ENCODE measurements at places on chromosomes 3 and 15.

GRCh38 chr15:39296955-39297354 lies 283.9 kb upstream of the THBS1 start:
- DNase-seq: no peak

GRCh38 chr3:101351829-101352228 lies 31.5 kb upstream of the IMPG2 start:
- no peak for DNase-seq

- DNase-seq: no peak
Measured at GRCh38 chr3:151604891-151605290, 128.8 kb upstream of the AADACL2 start.

DNA sequence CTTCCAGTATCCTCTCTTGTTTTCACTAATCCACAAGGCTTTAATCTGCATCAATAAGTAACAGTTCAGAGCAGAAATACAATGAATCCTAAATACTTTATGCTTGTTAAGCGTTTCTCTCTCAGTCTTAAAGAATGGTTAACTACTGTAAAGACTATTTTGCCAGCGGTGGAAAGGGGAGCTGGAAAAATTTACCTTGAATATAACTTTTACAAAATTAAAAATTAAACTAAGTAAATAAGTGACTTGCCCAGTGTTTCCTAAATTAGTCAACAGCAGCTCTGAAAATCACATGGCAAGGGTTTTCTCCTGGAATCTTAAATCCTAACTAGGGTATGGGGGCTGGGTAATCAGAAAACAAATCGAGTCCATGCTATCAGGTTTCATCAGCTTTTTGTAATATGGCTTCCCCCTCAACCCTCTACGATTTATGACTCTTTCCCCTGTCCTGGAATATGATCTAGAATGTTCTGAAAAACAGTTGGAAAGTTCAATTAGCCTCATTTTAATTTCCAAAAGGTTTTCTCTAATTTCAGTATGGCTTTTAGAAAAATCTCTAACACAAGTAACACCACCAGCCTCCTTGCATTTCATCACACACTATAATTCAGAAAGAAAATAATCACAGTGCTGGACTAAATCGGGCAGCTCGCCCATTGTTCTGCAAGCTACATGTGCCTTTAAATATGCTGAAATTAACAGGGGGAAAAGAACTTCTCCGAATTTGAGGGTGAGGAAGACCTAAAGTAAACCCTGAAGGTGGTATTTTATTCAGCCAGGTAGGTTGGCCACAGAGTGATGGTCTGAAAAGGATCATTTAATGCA lies 133.5 kb downstream of the ADAMTS9 start:
- no peak for DNase-seq

- no peak for DNase-seq
Measured at GRCh38 chr3:119579366-119580066, at the start of gene ADPRH. Gene ADPRH (plus strand): TSS chr3:119579492. CDS start chr3:119582170, 2,678 bp downstream.

- no peak for DNase-seq
Measured at GRCh38 chr3:65950340-65951326, 88.1 kb downstream of the MAGI1 start.

GRCh38 chr15:81170511-81170910 lies 26.2 kb upstream of the IL16 start:
- peak; percentile 7 for DNase-seq

DNA sequence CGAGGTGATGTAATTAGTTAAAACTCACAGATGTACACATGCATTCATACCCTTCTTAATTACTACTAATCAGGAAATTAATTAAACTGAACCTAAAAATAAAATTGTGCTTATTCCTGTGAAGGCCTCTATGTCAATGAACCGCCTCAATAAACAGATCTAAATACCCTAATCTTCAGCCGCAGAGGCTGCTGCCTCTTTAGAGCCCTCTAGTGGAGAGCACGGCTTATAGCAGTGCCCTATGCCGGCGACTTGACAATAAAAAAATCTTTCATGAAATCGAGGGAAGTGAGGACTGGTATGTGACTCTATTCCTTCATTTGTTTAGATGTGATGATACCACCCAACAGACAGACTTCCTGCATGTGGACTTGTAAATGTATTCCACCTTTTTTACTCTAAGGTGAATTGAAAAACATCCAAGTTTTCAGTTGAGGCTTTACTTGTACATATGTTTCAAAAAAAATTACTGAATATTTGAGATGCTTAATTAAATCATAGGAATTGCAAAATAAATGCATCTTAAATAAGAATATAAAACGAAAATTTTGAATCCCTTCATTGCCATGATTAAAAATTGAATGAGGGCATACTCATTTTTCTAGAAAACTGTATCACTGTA lies 8.3 kb upstream of the EPHA3 start:
- DNase-seq: peak; percentile 21

DNA sequence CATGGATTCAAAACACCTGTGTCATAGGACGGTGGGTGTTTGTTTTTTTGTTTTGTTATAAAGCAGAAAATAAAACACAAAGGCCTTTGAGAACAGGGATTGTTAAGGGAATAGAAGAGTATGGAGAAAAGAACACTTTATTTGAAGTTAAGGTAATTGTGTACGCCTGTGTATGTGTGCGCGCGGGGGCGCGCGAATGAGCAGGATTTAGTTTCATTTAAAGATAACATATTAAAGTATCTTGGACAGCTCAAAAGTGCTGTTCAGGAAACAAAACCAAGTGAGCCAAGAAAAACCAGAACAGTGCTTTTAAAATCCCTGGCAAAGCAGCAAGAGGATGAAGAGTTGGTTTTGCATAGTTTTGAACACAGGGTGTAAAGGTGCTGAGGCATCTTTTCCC lies 1.9 kb downstream of the CPNE4 start:
- DNase-seq: no peak

DNA sequence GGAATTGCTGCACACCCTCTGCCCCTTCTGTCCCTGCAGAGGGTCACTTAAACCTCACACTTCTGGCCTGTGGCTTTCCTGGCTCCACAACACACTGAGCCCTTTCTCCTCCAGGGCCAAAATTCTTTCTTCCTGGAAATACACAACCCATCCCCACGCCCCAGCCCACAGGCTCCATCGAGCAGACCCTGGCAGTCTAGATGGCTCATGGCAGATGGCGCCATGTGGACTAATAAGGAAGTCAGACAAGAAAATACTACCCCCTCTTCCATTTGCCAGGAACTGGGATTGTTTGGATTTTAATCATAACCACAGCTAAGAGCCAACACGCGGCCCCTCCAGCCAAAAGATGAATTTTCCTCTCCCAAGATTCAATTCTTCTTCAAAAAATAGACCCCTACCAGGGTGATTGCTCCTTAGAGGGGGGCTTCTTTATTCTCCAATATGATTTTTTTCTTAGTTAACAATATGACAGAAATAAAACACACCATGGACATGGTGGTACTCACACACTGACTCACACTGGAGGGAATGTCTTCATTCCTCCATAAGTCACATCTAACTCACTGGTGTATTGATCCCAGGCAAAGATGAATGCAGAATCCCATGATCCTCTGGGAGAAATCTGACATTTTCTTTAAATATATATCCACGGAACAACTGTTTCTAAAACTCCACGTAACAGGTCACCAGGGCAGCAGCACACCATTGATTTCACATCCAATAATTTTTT lies 111.5 kb downstream of the NTRK3 start:
- DNase-seq: no peak

DNA sequence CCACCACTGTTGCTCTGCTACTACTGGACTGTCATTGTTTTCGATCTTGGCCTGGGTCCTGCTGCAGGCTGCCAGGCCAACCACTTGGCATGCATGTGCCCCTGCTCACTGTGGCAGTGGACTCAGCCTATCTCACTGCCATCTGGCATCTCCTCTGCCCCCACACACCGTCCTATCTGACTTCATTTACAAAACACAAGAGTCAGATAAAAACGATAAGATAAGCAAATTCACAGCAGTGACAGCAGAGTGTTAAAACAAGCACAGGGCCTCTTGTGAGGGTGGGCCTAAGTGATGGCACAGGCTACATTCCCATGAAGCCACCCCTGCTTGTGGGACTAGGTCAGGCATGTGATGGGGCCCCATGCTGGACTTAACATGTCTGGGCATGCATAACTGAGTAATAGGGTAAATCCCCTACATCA lies 68.1 kb downstream of the CRYGS start:
- no peak for DNase-seq

DNA sequence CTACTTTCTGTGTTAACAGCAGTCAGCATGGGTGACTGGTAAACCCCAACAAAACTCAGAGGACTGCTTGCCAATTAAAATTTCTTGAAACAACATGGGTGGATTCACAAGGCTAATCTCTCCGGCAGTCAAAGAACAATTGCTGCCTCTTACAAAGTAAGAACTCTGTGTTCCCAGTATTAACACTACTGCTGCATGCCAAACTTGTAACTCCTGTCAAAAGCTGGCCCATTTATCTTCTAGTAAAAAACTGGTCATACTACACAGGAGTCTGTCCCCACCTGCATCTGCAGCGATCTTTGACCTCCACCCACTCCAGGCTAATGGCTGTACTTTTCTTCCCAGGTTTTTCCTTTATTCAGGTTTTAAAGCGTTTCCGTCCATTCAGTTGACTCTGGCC lies 8.7 kb upstream of the ZNF589 start:
- no peak for DNase-seq

DNA sequence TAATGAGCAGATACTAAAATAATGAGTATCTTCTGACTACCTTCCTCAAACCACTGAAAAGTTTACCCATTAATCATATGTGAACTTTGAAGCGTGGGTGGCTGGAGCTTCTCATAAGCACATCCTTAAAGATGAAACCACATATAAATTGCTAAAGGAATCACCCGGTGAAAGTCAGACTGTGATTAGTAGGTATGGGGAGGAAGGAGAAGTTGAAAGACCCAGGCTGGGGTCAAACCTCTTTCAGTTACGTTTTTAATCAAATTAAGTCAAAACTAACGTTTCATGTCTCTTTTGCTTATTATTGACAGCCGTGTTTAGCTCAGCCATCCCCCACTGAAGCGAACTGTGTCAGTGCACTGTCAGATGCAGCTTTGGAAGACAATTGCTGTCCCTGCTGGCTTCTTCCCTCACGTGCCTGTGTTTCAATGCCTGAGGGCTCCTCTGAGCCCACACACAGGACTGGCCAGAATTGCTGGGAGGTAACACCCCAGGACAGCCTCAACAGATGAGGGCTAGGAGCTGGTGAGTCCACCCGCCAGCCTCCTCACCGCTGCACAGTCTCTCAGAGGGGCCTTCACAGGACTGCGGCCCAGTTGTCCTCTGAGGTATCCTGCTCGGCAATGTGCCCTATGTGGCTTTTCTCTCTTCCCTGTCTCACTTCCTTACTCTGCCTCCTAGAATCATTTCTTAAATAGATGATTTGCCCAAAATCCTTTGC lies 29.3 kb upstream of the SH3BP5 start:
- DNase-seq: no peak

GRCh38 chr3:107206141-107206540 lies 171.1 kb upstream of the CCDC54 start:
- peak; percentile 16 for DNase-seq

DNA sequence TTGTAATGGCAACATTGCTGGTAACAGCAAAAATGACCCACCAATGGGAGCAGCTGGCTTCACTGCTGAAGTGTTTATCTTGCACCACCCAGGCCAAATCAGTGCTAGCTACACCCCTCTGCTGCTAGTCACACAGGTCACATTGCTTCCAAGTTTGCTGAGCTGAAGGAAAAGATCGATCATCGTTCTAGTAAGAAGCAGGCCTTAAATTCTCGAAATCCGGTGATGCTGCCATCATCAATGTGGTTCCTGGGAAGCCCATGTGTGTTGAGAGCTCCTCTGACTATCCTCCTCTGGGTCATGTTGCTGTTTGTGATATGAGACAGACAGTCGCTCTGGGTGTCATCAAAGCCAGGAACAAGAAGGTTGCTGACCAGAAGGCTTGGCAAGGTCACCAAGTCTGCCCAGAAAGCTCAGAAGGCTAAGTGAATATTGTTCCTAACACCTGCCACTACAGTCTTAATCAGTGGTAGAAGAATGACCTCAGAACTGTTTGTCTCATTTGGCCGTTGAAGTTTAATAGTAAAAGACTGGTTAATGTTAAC lies 21.2 kb downstream of the TM4SF4 start:
- no peak for DNase-seq

GRCh38 chr15:82064824-82065223 lies 19.0 kb upstream of the MEX3B start:
- no peak for DNase-seq

DNA sequence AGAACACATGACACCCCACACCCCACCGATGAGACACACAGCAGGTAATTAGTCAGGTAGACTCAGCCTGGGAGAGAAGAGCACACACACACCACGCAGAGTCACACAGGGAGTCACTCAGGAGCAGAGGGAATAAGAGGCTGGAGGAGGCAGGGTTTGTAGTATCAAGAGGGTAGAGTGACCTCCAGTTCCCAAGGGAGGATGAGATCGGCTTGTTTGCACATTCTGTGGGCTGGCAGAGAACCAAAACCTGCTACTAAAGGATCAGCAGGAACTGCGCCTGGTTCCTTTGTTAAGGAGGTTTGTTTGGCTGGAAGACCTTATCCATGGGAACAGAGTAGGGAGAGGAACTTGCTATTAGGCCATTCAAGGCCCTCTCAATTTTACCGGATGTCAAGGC lies 281.4 kb upstream of the SLCO3A1 start:
- peak; percentile 85 for DNase-seq

GRCh38 chr15:67174864-67175573 lies 79.4 kb downstream of the AAGAB start:
- no peak for DNase-seq

DNA sequence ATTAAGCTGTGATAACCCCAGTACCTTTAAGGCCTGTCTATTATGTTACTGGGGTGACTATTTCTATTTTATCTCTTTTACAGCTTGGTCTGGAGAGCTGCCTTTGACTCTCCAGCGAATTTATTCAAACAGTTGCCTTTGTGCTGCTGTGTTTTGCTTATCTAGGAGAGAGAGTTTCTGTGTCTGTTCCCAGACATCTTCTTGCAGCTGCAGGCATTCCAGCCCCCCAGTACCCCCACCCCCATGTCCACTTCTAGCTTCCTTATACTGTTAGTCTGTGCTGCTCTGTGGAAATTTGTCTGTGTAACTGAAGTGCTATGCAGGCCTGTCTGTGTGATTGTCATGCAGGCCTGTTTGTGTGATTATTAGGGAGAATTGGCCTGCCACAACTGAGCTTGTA lies 713.7 kb upstream of the SEMA6D start:
- DNase-seq: no peak

DNA sequence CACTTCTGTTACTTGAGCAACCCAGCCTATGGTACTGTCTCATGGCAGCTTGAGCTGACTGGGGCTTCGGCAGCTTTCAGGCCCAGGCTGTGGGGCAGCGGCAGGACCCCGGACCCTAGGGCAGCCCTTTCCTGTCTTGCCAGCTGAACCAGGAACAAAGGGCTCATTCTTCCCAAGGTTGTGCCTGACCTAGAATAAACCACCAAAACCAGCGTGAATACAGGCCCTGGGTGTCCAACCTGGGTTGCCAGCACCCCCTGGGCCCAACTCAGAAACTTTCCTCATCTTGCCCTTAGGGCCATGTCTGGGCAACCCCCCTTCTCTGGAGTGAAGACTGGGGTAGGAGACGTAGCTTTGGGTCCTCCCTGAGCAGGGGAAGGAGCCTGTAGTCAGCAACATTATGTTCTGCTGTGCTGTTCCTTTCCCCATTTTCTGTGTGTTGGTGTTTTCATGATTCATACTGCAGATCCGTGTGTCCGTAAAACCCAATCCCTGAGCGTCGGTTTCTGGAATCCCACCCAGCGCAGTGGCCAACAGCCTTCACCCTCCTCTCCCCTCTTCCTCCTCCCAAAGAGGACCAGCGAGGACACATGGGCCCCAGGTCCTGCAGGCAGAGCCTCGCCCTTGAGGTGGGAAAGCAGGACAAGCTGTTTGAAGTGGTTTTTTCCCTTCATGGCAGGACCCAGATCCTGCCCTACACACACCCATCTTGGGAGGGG lies 33.5 kb downstream of the TKT start:
- DNase-seq: no peak
